A549 treated with CORT108297 at 1 μM for 4 hours (cell line): ENCODE measurements at places on chromosomes 2 and 18. TPM values are rescaled to one million over a fixed set of nuclear protein-coding genes. Genes with fewer than 3 reads are reported as not detected.

GCC2 gene
- total RNA-seq, result 11.0 to 18.4 TPM (median 15.4 TPM) in 5 replicates

LIMS4 gene
- 0.29 to 1.3 TPM (median 0.87 TPM) in 5 replicates for total RNA-seq

NEU2 gene
- total RNA-seq, result not detected in 5 replicates

ELOA2 gene
- total RNA-seq, result not detected in 5 replicates

CGREF1 gene
- 7.2 to 8.5 TPM (median 7.7 TPM) in 5 replicates for total RNA-seq

GAREM1 gene
- 2.8 to 4.3 TPM (median 3.3 TPM) in 5 replicates for total RNA-seq

HRH4 gene
- total RNA-seq, result not detected in 5 replicates
